Stimulated activated CD8-positive, alpha-beta memory T cell treated with anti-CD3 and anti-CD28 coated beads, Interleukin-4, amount 100 ng/mL, for 48 hours (primary cell): ENCODE measurements at places on chromosomes 1 and 21.
A peak's percentile ranks its signal among the peaks of the same experiment; 100 is the strongest.

DNA sequence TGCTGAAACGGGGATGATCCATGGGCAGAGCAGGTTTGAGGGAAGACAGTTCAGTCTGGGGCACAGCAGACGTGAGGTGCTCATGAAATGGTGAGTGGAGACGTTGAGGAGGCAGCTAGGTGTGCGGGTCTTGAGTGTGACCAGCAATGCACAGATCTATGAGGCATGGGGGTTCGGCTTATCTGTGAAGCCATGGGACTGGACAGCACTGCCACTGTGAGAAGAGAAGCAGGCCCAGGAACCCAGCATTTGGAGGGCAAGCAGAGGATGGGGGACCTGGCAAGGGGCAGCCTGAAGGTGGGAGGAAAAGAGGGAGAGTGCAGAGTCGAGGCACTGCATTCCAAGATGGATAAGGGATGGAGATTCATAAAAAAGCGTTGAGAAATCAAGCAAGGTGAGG, 8.0 kb downstream of the CSF1 start:
- peak; percentile 23 for DNase-seq

GRCh38 chr1:10338047-10338446, 60.8 kb upstream of the PGD start:
- DNase-seq: peak; percentile 63

DNA sequence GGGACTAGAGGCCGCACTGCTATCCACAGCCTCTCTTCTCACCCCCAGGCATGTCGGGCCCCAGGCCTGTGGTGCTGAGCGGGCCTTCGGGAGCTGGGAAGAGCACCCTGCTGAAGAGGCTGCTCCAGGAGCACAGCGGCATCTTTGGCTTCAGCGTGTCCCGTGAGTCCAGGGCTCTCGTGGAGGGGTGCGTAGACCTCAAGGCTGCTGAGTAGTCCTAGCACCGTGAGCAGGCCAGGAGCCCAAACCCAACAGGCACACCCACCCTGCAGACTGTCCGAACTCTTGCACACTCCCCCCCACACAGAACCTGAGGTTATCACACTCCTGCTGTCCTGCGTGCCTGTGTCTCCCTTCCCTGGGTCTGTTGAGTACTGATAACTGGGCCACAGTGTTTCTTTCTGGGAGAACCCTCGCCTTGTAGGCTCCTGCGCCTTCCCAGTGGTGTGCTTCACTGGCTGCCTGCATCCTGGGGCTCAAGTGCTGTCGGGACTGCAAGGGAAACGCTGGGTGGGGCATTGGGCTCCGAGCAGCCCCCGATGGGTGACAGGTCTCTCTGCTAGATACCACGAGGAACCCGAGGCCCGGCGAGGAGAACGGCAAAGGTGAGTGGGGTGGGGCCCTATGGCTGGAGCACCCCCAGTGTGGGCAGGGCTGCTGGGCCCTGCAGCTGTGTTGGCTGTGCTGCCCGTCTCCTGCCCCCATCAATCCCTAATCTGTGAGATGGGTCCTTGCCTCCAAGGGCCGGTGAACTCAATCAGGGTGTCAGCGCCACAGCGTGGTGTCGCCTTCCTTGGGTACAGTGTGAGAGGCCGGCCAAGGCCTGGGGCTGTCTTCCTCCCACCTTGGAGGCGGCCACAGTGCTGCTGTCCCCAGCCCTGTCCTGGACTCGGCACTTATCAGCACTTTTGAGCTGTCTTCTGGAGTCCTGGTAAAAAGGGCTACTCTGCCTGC, 4.0 kb upstream of the GJC2 start:
- no peak for DNase-seq

GRCh38 chr1:27666294-27666693, 5.7 kb downstream of the IFI6 start:
- DNase-seq: no peak
